ENCODE measurements at places on chromosomes 13 and 19.

- DNase-seq, result no peak
These were observed 350.0 kb downstream of the DCT start for GRCh38 chr13:94129490-94129894.

DNA sequence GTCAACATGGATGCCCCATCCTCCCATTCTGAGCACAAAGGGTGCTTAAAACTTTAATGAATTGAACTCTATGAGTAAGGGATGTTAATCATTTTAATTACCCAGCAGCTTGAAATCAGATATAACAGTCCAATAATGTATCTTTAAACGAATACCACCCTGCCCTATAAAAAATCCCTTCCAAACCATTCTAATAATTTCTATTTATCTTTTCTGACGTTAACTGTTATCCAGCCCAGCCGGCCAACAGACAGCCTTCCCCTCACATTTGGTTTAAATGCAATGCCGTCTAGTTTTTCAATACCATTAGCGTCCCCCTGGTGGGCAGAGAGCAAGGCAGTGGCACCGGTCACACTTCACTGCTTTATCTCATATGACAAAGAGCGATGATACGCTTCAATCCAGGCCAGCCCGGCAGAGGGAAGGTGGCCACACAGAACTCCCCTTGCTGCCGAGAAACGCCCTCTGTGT lies 402.2 kb upstream of the ZNF507 start:
- DNase-seq, result no peak

GRCh38 chr19:34222386-34222785 lies 32.0 kb upstream of the GARRE1 start:
- no peak for DNase-seq

- peak; percentile 42 for DNase-seq
These were observed 185.4 kb downstream of the KDM4B start for GRCh38 chr19:5154129-5154798.

DNA sequence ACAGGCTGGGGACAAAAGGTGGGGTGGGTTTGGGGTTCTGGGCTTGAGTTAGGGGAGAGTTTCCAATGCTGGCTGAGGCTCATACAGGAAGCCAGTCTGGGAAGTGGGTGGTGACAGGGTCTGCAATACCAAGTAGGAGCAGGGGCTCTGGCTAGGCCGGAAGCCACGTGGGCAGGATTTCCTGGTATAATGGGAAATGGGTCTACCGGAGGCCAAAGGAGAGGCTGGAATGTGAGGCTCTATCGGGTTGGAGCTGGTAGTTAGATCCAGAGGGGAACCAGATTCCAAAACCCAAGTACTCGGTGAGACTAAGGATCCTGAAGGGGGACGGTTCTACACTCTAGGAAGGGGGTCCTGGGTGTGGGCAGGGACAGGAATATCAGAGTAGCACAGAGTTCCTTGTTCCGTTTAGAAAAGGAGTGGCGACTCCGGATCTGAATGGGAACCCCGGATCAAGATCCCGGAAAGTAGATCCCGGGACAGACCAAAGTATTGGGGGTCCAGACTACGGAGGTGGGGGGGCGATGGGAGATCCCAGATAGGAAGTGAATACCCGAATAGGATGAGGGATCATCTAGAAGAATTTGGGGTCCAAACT lies 802 bp downstream of the CDC37 start:
- no peak for DNase-seq

- no peak for DNase-seq
These were observed at the start of gene TMIGD2 for GRCh38 chr19:4302243-4302640. Gene TMIGD2, minus strand, starts transcription at chr19:4302389. Its CDS starts 4 bp downstream, at chr19:4302385.

- no peak for DNase-seq
These were observed 1.4 kb downstream of the ARHGEF18 start for GRCh38 chr19:7349961-7350711.

GRCh38 chr13:35643625-35644024 lies 167.1 kb upstream of the MAB21L1 start:
- no peak for DNase-seq
